ENCODE measurements at places on chromosomes 2 and 18. TPM values are rescaled to one million over a fixed set of nuclear protein-coding genes. Genes with fewer than 3 reads are reported as not detected.

Gene LIMS2
- 19.6 TPM for total RNA-seq

Gene PLGLB1
- total RNA-seq: 1.3 TPM

Gene FOXI3
- total RNA-seq: not detected

Gene SLC11A1
- total RNA-seq: under 0.01 TPM

Gene MAB21L4
- total RNA-seq: not detected
